ENCODE measurements at places on chromosomes 4 and X.

GRCh38 chr4:89598602-89599001 is 238.4 kb downstream of the SNCA start:
- no peak for DNase-seq

- no peak for DNase-seq
Measured at GRCh38 chr4:31370866-31371465, 650.8 kb downstream of the PCDH7 start.

GRCh38 chr4:19752599-19752998 is 499.1 kb upstream of the SLIT2 start:
- DNase-seq, result no peak

DNA sequence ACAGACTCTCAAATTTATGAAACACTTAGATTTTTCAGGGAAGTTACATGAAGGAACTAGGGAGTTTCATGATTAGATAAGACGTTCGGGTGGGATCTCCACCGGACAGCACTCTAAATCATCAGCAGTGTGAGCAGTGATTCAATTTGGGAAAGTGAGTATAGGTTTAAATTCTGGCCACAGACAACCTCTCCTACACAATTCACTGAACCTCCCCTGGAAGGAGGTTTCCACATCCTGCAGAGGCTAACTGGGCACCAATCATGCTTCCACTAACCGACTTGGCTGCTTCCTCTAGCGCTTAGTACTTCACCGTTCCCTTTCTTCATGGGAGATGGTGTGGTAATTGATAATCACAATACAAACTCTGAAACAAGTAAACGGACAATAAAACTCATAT is 5.6 kb downstream of the CXCL9 start:
- DNase-seq, result no peak

DNA sequence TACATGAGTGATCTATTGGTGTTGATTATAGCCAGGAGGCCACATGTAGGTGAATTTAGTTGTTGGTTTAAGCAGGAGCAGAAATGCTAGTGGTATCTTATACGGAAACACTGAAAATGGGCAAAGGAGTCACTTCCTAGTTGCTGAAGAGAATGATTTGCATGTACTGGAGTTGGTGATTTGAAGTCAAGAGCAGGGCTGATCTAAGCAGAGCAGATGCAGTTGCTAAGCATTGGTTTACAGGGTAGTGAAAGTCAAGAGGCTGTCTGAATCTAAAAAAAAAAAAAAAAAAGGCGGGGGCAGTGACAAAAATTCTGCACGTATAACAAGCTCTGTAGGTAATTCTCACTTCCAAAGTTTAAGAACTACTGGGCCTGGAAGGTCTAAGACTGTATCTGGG is 90.4 kb upstream of the HPRT1 start:
- DNase-seq, result no peak

GRCh38 chr4:101630319-101630986 is 160.1 kb upstream of the BANK1 start:
- DNase-seq, result no peak

DNA sequence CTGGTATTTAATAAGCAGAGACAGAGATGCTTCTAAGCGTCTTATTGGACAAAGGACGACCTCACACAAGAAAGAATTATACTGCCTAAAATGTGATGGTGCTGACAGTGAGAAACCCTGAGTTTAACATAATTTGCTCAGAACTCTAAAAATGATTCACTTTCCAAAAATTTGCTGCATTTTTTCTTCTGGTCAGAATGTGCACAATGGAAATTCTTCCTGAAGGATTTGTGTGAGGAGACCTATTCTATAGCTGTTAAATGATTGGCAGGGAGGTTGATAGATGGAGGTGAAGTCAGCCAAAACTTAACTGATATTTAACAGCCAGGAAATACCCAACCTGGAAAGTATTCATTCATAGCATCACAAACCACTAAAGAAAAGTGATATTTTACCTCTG is 1.7 kb downstream of the MAGEC3 start:
- DNase-seq, result no peak

GRCh38 chrX:148536961-148537360 is 36.5 kb downstream of the AFF2 start:
- DNase-seq, result no peak

GRCh38 chr4:54941994-54942552 is 183.3 kb downstream of the KDR start:
- DNase-seq, result no peak

GRCh38 chrX:154024271-154024670 is 4.6 kb upstream of the IRAK1 start:
- DNase-seq, result no peak

GRCh38 chr4:83255584-83255983 is 29.0 kb downstream of the COQ2 start:
- no peak for DNase-seq

GRCh38 chr4:54487491-54487890 is 170.3 kb upstream of the KIT start:
- DNase-seq, result no peak

DNA sequence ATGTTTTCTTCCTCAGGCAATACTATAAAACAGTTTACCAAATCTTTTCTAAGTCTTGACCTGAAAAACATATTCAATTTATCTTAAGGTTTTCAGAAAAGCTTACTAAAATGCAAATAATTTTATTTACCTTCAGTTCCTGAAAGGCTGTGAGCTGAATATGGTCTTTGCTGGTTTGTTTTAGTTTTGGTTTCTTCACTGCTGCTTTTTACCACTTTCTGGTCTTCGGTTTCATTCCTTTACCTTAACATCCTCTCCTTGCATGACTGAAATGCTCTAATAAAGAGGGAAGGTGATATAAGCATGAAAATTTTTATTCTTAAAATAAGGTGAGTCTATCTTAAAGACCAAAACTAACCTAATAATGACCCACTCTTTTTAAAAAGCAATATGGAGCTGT is 97.1 kb upstream of the NRK start:
- no peak for DNase-seq

Data from ascending aorta (tissue), 2 donors.